NAMALWA (cell line): ENCODE measurements at places on chromosomes 6 and 20.

DNA sequence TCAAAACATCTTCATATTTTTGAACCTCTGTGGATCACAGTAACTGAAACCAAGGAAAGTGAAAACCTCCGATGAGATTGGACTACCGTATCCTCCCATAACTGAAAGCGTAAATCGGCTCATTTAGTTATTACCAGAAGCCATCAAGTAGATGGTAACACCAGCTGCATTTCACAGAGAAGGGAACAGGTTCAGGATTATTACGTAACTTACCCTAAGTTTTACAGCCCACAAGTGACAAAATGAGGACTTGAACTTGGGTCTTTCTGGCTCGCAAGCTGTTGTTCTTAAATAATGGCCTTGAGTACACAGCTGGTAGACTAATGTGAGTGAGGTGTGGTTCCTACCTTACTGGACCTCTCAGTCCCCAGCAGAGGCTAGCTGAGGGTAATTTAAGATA is 37.9 kb upstream of the CBLN4 start:
- no peak for DNase-seq

GRCh38 chr20:32155017-32155981 is 45.8 kb downstream of the TM9SF4 start:
- peak; percentile 52 for DNase-seq

GRCh38 chr6:157574851-157575424 is 193.9 kb downstream of the ZDHHC14 start:
- no peak for DNase-seq

GRCh38 chr6:170230520-170231292 is 60.2 kb downstream of the DLL1 start:
- DNase-seq = no peak

- DNase-seq = no peak
Observed at GRCh38 chr6:7979831-7980230, 69.2 kb upstream of the TXNDC5 start.

- DNase-seq = no peak
Observed at GRCh38 chr6:22113026-22113766, 183.6 kb downstream of the PRL start.

GRCh38 chr20:32395066-32395465 is 36.9 kb downstream of the ASXL1 start:
- DNase-seq = no peak

DNA sequence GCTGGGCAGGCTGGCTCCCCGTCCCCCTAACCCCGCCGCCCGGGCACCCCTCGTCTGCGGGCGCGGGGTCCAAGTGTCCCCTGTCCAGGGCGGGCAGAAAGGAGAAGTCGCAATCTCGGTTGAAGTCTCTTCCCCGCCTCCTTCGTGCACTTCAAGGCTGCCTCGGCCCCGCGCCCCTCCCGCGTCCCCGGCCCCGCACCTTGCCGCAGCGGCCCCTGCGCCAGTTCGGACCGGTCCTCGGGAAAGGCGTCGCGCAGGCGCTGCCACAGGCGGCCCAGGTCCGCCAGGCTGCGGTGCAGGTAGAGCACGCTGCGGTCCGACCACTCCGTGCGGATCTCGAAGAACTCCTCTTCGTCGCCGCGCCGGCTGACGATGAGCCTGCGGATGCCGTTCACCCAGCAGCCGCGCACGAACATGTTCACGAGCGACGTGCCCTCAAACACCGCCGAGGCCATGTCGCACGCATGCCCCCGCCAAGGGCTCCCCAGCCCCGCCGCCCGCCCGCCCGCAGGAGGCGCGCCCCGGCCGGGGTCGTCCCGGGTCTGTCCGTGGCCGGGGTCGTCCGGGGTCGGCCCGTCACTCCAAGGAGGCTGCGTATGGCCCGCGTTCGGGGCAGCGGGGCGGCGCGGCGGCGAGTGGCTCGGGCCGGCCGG is at the start of gene PXDC1:
Gene PXDC1, minus strand, starts transcription at position 637 of the 653 bp plus-strand sequence. Its CDS starts 182 bp downstream, at position 455.
- no peak for DNase-seq

- peak; percentile 6 for DNase-seq
Observed at GRCh38 chr6:54907355-54907754, 60.8 kb downstream of the FAM83B start.

DNA sequence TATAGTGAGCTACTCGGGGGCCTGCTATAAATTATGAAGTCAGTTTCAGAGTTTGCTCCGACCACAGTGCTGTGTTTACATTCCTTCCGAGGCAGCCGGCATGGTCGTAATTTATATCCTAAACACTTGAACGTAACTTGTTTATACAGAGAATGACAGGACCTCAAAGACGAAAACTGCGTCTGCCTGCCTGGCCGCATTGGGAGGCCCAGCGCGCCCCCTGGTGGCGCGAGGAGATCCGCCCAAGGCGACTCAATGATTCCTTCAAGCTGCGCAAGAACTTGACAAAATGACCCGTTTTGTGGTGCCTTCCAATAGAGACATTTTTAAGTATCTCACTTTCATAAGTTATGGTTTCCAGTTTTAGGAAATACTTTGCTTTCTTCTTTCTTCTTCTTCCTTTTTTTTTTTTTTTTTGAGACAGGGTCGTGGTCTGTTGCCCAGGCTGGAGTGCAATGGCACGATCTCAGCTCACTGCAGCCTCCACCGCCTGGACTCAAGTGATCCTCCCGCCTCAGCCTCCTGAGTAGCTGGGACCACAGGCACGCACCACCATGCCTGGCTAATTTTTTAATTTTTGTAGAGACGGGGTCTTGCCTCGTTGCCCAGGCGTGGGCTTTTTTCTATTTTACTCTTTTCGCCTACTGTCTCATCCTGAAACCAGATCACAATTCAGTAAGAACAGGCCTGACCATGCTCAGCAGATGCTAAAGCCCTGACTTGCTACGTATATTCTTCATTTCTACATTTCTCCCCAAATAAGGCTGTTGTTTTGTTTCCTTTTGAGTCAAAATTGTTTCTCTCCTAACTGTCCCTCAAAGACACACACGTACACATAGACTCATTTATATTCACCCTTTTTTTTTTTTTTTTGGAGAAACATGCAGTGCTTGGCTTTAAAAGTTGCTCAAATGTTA is 7.8 kb downstream of the FOXF2 start:
- DNase-seq = peak; percentile 71

DNA sequence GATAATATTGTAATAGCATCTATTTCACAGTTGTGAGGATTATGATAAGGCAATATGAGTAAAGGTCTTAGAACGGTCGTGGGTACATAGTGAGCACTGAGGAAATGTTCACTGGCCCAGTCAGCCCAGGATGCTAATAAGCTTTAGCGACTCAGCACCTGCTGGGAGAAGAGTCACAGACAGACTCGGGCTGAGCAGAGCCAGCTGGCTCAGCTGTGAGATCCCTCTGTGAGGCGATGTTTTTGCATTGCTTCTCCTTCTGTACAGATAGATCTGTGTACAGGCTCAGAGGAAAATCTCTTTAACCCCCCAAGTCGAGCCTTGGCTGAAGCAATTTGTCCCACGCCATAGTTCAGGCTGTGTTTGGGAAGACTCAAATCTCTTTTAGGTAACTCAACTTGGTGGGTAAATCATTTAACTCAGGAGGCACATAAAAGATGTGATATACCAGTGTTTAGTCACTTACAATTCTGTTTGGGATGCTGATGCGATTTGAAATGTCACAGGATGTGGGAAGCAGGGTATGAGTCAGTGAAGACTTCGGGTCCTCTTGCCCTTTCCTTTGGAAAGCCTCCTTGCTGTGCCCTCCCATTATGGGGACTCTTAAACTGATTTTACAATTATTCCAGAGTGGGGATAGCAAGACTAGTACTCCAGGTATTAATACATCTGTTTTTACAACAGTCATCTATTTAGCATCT is 53.1 kb downstream of the PHACTR1 start:
- no peak for DNase-seq

DNA sequence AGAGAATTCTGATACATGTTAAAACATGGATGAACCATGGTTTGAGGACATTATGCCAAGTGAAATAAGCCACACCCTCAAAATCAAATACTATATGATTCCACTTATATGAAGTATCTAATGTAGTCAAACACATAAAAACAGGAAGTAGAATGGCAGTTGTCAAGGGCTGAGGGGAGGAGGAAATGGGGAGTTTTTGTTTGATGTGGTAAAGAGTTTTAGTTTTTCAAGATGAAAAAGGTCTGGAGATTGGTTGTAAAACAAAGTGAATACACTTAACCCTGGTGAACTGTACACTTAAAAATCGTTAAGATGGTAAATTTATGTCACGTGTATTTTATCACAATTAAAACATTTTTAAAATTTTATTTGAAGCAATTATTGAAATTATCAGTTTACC is 127.4 kb upstream of the GRIK2 start:
- peak; percentile 45 for DNase-seq

DNA sequence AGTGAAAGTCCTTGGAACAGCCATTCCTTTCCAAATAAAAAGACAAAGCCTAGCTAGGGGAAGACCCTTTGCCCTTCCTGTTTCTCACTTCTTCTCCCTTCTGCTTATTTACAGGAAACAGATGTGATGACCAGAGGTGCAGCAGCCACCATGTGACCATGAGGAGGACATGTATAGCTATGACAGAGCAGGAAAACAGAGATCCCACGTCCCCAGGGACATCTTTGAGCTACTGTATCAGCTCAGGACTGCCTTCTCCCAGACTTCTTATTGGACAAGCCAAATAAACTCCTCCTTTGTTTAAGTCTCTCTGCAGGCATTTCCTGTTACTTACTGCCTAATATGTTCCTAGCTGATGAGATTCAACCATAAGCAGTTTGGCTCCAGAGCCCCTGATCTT is 133.1 kb upstream of the MLN start:
- DNase-seq = no peak

DNA sequence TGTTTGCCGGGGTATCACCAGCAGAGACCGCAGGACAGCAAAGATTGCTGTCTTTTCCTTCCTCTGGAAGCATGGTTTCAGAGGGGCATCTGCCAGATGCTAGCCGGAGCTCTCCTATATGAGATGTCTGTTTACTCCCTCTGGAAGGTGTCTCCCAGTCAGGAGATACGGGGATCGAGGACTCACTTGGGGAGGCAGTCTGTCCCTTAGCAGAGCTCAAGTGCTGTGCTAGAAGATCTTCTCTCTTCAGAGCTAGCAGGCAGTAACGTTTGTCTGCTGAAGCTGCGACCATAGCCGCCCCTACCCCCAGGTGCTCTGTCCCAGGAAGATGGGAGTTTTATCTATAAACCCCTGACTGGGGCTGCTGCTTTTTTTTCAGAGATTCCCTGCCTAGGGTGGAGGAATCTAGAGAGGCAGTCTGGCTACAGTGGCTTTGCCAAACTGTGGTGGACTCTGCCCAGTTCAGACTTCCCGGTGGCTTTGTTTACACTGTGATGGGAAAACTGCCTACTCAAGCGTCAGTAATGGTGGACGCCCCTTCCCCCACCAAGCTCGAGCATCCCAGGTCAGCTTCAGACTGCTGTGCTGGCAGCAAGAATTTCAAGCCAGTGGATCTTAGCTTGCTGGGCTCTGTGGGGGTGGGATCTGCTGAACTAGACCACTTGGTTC is 133.0 kb upstream of the FLRT3 start:
- no peak for DNase-seq

GRCh38 chr6:159819932-159820640 is 20.0 kb downstream of the PNLDC1 start:
- no peak for DNase-seq

DNA sequence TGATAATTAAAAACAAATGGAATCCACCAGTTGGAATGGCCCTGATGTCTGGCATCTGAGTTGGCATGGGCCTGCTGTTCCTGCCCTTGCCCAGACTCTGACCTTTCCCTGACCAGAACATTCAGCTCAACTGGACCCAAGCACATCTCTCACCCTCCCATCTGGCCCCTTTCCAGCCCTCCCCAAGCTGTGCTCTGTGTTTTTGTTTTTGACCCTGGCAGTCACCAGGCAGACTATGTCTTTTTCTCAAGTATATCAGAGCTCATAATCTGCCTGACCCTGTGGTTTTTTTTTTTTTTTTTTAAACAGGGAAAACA is 117.6 kb downstream of the TRDN start:
- no peak for DNase-seq

DNA sequence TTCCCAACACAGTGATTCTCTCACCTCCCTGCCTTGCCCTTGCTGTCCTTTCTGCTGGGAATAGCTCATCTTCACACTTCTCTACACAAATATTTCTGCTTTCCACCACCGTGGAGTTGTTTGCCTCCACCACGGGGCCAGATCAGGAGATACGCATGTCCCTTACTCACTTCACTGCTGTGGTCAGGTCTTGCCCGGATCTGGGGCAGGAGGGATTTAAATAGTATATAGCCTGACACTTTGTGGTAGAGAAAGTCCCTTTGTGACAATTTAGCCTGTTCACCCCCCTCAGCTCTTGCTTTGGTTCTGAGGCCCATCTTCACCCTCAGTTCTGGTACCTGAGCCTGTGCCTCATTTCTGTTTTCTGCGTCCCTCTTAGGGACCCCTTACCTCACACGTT is 92.6 kb upstream of the PREP start:
- DNase-seq = no peak

DNA sequence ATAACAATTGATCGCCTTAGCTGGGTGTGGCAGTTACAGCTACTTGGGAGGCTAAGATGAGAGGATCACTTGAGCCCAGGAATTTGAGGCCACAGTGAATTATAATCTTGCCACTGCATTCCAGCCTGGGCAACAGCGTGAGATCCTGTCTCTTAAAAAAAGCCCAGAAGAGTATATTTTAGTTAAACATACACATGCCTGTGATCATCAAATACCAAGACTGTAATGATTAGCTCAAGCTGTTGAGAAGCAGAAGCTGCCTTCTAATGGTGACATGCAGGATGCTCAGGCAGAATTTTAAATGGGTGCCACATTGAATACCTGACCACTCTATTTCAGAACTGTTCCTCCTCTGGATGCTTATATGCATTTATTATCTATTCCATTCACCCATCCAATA is 8.9 kb upstream of the TMEM14A start:
- DNase-seq = no peak

DNA sequence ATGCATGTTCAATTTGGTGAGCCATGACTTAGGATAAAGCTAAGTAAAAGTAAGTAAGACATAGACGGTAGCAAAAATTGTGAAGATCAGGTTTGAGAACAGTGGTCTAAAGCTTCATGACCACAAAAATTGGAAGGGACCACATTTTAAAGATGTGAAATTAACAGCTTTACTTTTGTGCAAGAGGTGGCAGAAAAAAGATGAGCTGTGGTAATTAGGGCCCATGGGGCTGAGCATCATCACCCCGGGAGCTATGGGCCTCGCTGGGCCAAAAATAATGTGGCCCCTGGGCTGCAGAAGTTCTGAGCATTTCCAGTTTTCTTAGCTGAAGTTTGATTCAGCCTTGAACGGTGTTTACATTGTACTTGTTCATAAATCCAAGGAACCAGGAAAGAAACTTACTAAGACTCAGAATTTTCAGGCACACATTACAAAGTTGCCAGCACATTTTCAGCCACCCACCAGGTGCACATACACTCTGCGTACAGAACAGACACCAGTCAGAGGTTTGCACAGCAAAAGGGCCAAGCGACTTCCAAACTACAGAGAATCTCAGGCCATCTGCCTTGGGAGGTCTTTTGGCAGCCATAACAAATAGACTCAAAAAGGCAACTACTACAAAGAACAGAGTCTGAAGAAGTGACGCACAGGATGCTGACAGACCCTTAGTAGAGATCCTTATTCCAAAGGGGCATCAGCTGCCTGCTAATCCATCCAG is 57.7 kb downstream of the CSE1L start:
- DNase-seq = no peak

GRCh38 chr6:164379795-164380194 is 929.6 kb downstream of the C6orf118 start:
- no peak for DNase-seq
